ENCODE measurements at places on chromosomes 3 and 15.

GRCh38 chr3:112585782-112586181 lies 23.9 kb downstream of the SLC35A5 start:
- no peak for DNase-seq

DNA sequence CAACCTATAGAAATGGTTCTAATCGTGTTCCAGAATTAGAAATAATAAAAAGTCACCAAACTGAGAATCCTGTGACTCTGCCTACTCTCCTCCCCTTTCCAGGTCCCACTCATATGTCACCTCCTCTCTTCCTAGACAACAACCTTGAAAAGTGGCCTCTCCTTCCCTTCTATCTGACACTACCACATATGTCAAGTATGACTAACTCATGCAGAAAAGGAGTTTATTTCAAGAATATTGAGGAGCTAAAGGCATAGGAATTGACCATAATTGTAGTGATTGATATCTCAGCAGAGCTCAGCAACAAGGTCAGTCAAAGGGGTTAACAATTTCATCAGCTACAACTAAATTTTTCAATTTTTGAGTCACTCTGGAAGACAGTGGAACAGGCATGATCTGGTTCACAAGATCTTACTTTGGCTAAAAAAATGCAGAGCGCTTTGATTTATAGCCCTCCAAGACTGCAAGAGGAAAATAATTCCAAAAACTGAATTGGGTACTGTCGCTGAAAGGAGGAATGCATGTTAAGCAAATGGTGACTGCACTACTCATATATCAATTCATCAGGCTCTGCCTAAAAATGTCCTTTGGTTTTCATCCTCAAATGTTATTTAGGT lies 160.6 kb upstream of the ARHGEF26 start:
- DNase-seq, result no peak

GRCh38 chr3:58175437-58176184 lies 35.2 kb downstream of the DNASE1L3 start:
- DNase-seq, result no peak

GRCh38 chr3:24773798-24774197 lies 279.1 kb upstream of the THRB start:
- no peak for DNase-seq

Measured in activated naive CD8-positive, alpha-beta T cell treated with anti-CD3 and anti-CD28 coated beads, Interleukin-2, amount 50 U/mL, for 16 hours (primary cell).